Left renal cortex interstitium (tissue), 4 donors: ENCODE measurements at places on chromosomes 13 and 19.

DNA sequence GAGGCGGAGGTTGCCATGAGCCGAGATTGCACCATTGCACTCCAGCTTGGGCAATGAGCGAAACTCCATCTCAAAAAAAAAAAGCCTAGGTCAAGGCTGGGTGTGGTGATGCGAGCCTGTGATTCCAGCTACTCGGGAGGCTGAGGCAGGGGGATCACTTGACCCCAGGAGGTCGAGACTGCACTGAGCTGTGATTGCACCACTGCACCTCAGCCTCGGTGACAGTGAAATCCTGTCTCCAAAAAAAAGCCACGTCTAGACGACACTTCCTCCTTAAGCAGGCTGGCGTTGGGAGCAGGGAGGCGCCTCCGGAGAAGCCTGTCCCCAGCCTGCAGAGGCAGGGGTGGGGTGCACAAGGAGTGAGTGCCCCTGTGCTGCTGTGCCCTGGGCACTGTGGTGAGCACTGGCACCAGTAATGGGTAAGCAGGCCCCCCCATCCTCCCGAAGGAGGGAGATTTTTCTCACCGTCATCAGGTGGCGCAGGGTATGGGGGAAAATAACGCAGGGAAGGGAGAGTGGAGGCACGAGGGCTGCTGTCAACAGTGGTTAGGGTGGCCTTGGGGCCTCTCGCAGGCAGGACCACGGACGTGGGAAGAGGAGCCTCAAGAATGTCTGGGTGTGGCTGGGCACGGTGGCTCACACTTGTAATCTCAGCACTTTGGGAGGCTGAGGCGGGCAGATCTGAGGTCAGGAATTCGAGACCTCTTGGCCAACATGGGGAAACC is 706 bp downstream of the P2RY11 start:
- no peak for DNase-seq

DNA sequence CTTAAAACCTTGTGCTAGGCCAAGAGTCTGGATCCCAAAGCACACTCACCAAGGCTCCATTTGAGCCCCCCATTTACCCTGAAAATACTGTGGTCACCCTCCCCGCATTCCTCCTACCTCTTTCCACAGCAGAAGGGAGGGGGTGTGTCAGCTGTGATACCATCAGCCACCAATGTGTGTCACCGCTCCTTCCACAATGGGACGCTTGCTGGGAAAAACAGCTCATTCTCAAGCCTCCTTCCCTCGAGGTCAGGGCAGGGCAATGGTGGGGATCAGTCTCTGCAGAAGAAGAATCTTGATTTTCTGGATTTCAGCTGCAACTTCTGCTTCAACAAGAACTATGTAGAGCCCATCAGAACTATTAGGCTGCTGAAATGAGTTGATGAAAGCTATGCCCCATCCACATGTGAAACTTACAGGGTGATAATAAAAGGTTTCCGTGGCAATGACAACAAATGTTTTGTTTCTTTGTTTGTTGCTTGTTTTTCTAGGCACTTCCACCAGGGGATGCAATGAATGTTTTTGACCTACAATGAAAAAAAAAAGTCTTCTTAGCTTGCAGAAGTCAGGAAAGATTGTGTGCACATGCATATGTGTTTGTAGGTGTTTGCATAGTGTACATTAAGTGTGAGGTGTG is 26.4 kb upstream of the ZNF507 start:
- DNase-seq = no peak

DNA sequence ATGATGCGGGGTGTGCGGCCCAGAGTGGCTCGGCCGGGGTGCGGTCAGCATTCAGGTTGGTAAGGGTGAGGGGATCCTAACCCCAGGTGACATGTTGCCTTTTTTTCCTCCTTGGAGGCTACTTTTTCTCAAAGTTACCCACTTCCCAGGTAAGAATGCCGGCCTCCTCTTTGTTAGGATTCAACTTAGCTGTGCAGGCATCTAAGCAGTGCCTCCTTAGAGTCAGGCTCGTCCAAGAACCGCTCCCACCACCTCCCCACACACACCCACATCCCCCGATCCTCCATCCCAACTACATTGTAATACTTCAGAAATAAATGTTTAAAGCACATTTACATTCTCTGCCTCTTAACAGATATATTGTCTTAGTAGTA is 733 bp upstream of the ENOX1 start:
- no peak for DNase-seq

GRCh38 chr19:3320354-3320670 is 46.1 kb upstream of the NFIC start:
- no peak for DNase-seq

GRCh38 chr13:80132741-80133601 is 208.0 kb downstream of the SPRY2 start:
- peak; percentile 78 for DNase-seq

DNA sequence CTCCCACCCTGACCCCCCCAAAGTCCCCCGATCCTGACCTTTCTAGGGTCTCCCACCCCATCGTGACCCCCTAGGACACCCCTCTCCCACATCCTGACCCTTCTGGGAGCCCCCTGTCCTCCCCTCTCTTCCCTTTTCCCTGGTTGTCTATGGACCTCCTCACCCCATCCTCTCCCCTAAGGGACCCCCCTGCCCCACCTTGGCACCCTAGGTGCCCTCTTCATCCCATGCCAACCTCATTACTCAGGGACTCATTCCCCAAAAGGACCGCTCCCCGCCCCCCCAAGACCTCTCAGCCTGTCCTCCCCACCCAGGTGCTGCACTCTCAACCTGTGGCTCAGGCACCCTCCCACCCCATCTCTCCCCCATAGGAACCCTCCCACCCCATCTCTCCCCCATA is 2.1 kb downstream of the MAP2K2 start:
- DNase-seq = no peak

DNA sequence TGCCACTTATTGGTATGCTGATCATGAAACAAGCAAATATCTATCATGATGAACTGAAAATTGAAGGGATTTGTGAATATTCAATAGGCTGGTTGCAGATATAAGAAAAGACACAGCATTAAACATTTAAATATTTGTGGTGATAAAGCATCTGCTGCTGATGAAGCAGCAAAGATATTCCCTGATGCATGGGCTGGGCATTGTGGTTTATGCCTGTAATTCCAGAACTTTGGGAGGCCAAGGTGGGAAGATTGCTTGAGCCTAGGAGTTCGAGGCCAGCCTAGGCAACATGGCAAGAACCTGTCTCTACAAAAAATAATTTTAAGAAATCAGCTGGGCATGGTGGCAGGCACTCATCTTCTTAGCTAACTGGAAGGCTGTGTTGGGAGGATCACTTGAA is 54.5 kb downstream of the GPR180 start:
- no peak for DNase-seq

DNA sequence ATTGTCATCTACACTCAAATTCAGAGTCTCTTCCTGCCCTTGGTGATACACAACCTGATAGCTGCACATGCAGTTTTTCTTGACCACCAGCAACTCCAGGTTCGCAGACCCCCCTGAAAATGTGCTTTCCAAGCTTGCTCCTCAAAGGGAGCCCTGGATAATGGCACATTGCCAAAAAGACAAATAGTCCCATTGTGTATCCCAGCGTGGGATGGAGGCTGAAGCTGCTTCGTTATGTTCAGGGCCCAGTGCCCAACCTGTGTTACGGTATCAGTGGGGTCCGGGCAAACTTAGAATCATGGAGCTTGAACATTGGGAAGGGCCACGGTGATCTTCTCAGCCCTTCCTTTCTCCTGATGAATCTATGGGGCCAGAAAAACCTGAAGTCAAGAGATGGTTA is 173.0 kb downstream of the TEX29 start:
- no peak for DNase-seq

DNA sequence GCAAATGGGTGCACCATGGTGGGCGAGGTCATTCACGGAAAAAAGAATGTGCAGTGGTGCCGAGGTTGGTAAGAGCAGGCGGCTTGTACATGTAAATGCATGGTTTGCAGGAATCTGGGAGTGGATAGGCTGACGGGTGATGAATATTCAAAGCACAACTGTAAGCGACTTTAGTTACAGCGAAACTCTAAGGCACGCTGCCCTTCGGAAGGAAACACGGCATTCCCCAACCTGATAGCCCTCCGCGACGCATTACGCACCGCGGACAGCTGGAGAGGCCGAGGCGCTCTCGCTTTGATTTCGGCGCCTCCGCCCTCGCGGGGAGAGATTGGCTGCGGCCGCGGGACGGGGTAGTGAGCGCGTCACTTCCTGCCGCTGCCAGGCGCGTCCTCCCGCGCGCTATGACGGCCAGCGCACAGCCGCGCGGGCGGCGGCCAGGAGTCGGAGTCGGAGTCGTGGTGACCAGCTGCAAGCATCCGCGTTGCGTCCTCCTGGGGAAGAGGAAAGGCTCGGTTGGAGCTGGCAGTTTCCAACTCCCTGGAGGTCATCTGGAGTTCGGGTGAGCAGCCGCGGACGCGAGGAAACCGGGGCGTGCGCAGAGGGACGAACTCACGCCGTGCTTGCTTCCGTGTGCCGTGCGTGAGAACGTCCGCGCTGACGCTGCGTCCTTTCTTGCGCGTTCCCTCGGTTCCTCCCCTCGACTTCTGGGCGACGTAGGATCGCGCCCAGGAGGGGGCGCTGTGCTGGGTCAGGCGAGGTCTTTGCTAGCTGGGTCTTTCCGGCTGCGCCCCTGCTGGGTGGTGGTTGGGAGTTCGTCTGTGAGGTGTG is at the start of gene NUDT15:
NUDT15 (plus strand) TSS at position 381 of the 828 bp plus-strand sequence; CDS start at position 402, 21 bp downstream.
- peak; percentile 96 for DNase-seq

DNA sequence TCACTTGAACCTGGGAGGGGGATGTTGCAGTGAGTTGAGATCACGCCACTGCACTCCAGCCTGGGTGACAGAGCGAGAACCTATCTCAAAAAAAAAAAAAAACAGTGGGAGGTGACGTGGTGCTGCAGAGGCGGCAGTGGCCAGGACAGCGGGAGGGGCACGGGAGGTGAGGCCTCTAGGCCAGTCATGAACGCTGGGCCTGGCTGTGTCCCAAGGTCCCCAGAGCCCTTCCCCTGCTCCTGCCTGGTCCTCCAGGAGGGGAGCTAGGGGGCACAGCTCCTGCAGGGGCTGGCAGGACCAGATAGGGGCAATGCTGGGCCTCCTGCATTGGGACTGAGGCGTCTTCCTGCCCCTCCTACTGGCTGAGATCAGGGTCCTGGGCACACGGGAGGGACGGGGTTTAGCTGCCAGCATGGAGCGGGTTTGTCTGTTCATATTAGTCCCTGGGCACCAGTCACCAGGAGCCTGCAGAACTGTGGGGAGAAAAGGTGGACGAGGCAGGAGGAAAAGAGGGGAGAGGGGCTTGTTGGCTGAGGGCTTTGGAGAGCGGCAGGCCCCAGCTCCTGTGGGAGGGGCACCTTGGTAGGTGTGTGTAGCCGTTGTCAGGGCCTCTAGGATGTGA is 4.5 kb downstream of the MAP2K7 start:
- DNase-seq = no peak

- no peak for DNase-seq
Observed at GRCh38 chr13:108276060-108276459, 6.5 kb downstream of the TNFSF13B start.

DNA sequence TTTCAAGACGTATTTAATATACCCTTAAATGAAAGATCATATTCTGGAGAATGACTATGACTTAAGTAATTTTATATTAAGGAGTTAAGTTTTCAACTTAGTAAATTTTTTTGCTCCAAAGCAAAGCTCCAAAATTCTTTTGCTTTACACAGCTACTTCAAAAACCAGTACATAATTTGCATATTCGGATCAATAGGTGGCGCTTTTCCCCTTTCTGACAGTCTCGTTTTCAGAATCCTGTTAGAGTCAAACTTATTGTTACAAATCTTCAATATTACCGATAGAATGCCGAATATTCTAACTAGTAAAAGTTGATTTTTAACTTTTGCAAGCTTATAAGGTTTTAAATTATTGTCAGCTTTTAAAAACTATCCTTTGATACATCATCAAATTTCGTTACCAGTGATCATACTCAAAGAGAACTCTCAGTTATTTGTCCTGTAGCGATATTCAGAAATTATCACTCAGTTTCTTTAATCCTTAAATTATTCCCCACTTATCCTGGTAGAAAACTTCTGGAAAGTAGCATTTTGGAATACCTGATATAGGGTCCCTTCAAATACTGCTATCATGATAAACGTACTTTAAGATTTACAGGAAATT is 852.7 kb upstream of the KLHL1 start:
- DNase-seq = peak; percentile 11

- DNase-seq = no peak
Observed at GRCh38 chr19:40213882-40214570, 4.2 kb downstream of the TTC9B start.

- no peak for DNase-seq
Observed at GRCh38 chr13:106384516-106384915, 150.9 kb downstream of the EFNB2 start.

DNA sequence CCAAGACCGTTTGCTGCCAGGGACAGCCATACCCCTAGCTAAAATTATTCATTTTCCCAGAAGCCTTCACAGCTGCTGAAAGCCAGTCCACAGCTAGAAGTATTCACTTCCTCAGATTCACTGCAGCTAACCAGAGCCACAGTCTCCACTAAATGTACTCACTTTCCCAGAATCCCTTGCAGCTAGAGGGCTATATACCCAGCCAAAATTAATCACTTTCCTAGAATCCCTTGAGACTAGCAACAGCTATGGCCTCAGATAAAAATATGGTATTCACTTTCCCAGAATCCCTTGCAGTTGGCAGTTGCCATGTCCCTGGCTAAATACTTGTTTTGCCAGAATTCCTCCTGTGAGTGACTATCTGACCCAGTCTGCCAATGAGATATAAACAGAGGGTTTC is 13.8 kb upstream of the MEIS3 start:
- no peak for DNase-seq

DNA sequence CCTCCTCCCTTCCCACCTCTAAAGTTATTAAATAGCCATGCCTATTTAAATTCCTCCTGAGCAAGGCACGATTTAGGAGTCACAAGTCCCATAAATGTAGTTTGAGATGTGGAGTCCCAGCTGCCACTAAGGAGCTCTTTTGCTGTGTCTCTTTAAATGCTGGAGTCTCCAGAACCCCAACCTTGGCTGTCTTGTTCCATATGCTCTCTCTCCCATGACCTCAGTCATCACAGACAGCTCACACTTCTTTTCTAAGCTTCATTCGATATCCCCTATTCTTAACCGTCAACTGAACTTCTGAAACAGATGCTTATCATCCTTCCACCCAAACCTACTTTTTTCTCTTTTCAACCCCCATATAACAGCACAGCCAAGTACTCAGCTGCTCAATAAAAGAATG is 197.1 kb downstream of the VWA8 start:
- DNase-seq = no peak
